ENCODE measurements at places on chromosomes 6 and 20.

DNA sequence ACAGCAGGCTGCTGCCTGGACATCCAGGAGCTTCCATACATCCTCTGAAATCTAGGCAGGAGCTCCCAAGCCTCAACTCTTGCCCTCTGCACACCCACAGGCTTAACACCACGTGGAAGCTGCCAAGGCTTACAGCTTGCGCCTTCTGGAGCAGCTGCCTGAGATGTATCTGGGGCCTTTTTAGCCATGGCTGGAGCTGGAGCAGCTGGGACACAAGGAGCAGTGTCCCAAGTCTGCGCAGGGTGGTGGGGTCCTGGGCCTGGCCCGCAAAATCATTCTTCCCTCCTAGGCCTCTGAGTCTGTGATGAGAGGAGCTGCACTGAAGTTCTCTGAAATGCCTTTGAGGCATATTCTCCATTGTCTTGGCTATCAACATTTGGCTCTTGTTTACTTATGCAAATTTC is 255.0 kb downstream of the DLL1 start:
- no peak for DNase-seq

DNA sequence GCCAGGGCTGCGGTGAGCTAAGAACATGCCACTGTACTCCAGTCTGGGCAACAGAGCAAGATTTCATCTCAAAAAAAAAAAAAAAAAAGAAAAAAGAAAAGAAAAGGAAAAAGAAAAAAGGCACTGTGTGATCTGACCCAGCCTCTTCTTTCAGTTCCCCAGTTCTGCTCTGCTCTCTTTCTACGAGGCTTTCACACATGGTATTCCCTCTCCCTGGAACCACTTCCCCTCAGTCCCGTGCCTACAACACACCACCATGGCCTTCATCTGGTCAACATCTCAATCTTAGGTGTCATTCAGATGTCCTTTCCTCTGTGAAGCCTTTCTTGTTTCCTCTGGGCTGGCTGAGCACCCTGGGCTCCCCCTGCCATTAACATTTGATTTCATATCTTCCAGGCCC is 2.3 kb upstream of the DSN1 start:
- no peak for DNase-seq

DNA sequence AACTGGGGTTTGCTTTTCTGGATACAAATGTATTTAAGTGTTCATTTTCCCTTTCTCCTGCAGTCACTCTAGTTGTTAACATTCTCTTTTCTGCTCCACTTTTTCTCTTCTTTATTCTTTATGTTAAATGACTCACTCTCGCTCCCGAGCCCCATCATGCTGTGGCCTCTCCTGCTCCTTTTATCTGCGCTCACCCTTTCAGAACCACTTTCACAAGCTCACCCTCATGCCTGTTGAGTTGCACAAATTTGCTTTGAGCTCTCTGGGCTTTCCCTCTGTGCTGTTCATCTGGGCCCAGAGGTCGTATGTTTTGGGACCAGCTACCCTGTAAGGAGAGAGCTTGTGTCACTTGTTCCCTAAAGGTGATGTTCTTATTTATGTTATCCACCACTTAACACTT is 98.1 kb upstream of the ASCC3 start:
- no peak for DNase-seq

DNA sequence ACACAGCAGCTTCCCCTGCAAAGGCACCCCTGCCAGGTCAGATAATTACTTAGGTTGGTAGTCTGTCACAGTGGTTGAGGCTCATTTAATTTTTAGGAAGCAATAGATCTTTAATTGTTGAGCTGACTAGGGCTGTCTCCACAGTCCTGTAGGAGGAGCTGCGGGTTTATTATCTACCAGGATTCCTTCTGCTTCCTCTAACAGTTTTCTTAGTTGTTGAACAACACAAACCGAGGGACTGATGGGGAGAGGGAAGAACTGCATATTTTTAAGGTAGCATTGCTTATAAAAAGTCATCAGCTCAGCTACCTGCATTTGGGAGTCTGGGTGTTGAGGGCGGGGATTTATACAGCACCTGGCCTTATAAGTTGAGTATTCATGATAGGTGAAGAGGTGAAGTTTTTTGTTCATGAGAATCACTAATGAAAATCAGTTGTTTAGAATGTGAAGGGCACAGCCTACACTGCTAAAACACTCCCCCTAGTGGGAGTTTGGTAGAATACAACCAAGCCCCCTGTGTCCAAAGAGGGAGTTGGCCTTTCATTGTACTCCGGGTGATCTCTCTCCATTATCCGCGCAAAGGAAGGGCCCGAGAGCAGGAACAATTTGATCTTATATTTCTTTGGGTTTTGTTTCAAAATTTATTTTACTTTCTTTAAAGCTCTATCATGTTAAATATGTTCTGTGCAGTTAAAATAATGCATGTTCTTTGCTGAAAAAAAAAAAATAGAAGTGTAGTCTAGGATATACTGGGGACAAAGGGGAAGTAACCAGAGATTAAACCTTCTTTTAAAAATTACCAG is 69.6 kb downstream of the SSR1 start:
- peak; percentile 81 for DNase-seq

- DNase-seq = no peak
These were observed 365.0 kb upstream of the CHD6 start for GRCh38 chr20:41983159-41983558.

- no peak for DNase-seq
These were observed 530.2 kb downstream of the BCKDHB start for GRCh38 chr6:80636689-80637088.

DNA sequence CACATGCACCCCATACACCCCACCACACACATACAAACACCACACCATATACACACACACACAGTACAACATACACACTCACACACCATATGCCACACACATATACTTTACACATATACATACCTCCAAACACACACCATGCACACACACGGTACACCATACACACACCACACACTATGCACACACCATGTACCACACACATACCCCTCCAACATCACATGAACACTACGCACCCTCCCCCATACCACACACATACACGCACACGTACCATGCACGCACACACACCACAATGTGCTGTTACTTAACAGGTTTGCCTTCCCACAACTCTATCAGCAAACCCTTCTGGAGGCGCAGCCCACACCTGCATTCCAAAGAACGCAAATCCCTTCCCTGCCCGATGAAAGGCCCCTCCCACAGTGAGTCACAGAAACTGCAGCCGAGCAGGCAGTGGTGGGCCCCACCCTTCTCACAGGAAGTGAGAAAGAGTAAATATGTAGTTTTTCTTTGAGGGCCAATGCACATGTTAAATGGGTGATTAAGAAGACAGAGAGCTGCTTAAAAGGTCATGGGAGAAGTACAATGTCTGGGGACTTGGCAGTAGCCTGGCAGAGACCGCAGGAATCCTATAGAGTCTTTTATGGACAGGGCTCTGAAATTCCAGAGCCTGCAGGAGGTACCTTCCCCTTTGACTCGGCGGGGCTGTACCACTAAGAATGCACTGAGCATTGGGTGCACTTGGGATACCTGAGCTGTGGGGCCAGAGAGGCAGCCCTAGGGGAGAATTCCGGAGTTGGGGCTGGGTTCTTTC is 34.1 kb upstream of the EZR start:
- peak; percentile 78 for DNase-seq

GRCh38 chr6:3617681-3618311 is 133.7 kb downstream of the PXDC1 start:
- no peak for DNase-seq

- DNase-seq = no peak
These were observed 91.0 kb upstream of the FOXA2 start for GRCh38 chr20:22675341-22675740.

DNA sequence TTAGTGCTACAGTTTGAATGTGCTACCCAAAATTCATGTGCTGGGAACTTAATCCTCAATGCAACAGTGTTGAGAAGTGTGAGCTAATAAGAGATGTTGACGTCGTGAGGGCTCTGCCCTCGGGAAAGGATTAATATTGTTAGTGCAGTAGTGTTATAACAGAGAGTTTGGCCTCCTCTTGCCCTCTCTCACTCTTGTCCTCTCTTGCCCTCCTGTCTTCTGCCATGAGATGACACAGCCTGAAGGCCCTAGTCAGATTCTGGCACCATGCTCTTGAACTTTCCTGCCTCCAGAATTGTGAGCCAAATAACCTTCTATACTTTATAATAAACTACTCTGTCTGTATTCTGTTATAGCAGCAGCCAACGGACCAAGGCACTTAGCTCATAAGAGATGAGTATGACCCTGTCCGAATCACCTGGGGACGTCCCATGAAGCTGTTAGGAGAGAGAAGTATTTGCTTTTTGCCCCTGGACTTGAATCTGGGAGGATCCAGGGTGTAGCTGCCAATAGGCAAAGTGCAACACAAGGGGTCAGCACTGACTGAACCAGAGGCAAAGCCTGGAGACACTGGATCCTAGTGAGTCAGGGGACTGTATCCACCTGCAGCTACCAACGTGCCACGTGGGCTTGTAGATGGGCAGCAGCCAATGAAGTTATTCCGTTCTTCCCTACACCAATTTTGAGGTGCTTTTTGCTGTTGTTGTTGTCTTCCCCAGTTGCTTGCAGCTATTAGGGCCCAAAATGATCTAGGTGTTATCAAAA is 233.7 kb downstream of the THBS2 start:
- DNase-seq = no peak

GRCh38 chr20:32960849-32961731 is 43.1 kb downstream of the SUN5 start:
- DNase-seq = no peak

DNA sequence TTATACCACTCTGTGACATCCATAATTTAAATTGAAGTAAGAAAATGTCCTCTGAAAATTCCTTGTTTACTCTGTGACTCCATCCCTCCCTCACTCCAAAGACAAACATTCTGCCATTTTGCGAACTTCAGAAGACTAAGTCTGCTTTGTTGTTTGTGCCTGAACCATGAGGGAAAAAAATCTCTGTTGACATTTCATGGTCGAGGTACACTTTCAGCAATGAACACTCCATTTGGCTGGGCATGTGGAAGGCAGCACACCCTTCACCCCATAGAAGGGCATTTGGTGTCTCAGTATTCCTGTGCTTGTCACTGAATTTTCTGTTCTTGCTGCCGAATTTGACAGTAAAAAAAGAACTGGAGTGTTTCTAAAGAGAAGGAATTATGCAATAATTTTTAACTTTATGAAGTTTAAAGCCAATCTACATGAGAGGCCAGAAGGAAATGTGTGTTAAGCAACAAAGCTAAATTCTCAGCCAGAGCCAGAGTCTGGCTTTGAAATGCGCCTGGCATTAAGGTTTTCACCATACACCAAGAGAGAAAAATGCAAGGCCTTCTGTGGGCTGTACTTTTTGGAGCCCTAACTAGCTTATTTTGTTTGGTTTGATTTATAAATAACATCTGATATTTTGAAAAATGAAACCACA is 4.7 kb upstream of the PBOV1 start:
- DNase-seq = no peak

DNA sequence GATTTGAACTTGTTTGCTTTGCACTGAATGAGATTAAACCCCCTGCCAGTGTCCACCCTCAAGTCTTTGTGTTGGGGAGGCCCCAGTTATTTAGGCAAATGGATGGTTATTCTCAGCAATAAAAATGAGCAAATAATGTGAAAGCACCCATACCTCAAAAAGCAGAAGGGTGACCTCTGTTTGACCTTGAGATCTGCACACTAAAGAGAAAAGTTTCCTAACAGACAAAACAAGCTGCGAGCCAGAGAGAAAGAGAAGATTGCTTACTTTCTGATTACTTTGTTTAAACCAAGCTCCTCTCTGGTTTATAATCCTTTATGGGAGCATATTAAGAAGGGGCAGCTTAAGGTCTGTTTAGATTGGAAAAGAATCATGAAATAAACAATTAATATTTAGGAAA is 30.4 kb upstream of the TRERF1 start:
- DNase-seq = no peak

GRCh38 chr6:107129370-107129925 is 14.1 kb upstream of the BEND3 start:
- no peak for DNase-seq

DNA sequence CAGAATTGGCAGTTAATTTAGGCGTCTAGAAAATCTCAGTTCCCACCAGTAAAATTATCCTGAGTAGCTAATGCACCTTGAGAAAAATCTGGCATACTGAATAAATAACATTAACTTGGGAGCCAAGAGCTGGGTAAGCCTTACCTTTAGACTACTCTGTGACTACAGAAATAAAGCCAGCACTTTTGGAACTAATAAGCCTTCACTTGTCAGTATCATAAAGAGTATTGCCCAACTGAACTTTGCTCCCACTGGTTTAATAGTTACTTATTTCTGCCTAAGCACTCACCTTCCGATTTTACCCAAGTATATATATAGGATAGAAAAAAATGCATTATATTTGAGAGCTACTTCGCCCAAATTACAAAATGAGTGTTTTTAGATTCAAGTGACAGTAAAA is 10.7 kb downstream of the FAM8A1 start:
- DNase-seq = no peak

GRCh38 chr20:51533291-51534172 is 9.0 kb downstream of the NFATC2 start:
- DNase-seq = no peak

DNA sequence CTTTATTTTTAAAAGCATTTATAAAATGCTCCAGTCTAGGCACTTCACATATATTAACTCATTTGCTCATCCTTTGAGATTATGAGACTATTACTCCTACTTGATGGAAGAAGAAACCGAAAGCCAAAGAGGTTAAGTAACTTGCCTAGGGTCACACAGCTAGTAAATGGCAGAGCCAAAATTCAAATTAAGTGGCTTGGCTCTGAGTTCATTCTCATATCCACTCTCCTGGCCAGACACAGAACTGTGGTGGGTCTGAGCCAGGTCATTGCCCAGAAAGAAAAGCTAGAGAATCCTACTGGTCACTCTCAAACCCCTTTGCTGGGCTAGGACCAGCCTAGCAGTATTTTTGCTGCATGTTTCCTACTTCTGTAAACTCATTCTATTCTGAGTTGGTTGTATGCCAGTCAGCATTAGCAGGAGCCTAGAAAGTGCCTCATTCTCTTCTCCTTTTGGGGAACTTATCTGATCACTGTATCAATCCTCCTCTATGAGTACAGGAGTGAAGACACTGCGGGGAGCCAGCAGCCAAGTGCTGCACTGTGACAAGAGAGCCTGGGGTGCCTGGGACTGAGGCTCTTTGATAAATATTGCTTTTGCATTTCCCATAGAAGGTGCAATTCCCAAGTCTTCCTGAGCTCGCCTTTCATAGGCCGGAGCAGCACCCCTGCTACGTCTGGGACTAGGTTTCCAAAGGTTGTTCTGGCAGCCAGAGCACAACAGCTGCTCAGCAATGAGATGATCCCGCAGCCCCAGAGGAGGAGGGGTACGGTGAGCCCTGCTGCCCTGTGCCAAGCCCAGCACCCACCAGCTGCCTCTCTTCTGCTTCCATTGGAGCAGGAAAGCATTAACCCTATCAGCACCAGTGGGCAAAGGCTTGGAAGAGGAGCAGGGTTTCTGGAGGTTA is 728.3 kb downstream of the MAFB start:
- no peak for DNase-seq

DNA sequence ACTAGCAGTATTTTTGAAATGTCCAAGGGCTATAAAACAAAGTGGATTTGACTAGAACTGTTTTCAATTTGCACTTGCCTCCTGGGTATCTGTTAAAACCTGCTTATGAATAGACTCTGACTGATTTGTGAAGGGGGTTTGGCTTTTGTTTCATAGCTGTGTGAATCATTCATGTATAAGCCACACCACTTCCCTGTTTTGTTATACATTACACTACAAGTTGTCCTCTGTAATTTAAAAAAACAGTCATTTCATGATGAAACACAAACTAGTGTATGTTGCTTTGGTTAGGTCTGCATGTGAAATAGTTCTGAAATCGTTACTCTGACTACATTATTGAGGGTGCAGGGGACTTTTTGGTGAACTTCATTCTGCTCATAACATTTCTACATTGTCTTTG is 121.7 kb downstream of the NKAIN2 start:
- peak; percentile 13 for DNase-seq

GRCh38 chr20:59661621-59662020 is 57.3 kb downstream of the PHACTR3 start:
- DNase-seq = no peak

GRCh38 chr20:3102575-3103368 is 18.2 kb upstream of the AVP start:
- no peak for DNase-seq
